ENCODE measurements at places on chromosomes 11 and 22.
A peak's percentile ranks its signal among the peaks of the same experiment; 100 is the strongest.

GRCh38 chr11:102347462-102348370 lies 702 bp downstream of the BIRC2 start:
- no peak for DNase-seq

- no peak for DNase-seq
Observed at GRCh38 chr22:42895087-42895486, 38.0 kb upstream of the ARFGAP3 start.

- no peak for DNase-seq
Observed at GRCh38 chr22:37893583-37893983, 12.5 kb upstream of the MICALL1 start.

DNA sequence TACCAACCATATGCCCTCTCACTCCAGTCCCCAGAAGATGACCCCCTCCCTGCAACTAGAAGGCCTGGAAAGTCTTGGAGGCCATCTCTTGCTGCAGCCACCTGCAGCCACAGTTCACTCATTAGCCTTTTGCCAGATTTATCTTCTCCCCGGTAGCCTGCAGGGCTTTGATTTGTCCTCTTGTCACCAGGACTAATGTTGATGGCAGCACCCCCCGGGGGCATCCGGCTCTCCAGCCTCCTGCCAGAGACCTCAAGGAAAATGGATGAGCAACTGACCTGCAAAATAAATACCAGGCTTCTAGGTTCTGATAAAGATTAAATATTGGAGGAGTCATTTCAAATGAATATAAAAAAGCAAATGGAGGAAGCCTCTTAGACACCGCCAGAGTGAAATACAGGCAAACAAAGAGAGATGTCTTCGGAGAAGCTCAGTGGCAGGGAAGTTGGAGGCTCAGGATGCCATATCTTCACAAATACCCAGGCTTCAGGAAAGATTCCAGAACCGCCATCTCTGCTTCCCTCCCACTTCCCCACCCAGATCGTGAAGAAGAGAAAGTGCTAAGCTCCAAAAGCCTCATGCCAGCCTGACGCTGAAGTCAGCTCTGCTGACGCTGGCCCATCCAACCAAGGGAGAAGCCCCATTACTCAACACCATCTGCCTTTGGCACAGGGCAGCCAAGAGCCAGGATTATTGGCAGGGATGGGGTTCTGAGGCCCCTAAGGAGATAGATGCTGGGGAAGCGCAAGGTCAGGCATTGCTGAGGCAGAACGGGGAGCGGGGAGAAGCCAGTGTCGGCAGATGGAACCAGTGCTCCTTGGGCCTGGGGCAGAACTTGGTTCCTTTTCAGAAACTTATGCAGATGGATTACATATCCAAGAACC lies 362.7 kb downstream of the CADM1 start:
- no peak for DNase-seq

DNA sequence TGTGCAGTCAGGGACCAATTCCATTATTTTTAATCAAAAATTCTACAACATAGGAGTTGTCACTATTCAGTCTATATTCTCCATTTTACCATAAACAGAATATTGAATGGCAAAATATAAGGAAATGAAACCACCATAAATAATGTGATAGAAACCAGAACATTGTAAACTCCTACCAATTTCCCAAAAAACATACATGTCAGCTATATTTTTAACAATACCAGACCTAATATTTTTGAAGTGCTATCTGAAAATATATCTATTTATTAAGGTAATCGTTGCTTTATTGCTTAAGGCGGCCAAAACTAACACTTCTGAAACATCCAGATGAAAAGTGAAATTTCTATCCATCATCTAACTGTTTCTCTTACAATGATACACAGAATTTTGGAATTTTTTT lies 123.0 kb upstream of the C11orf58 start:
- DNase-seq, result no peak

DNA sequence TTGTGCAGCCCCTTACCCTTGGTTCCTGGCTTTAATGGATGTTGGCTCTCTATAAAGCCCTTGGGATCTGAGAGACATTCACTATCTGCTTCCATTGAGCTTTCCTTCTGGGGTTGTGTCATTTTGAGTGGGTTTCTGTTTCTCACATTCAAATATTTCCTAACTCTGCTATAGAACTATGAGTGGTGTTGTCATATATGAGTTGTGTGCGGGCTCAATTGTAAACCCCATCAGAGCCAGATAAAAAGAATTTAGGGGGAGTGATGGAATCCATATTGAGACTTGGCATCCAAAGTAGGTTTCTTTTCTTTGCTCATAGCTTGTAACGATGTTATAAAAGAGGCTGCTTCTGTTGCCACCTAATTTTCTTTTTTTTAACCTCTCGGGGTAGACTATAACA lies 41.8 kb upstream of the SPON1 start:
- DNase-seq, result no peak

GRCh38 chr11:121711236-121711635 lies 258.5 kb upstream of the SORL1-AS1 start:
- no peak for DNase-seq

- no peak for DNase-seq
Observed at GRCh38 chr11:1054143-1055108, 17.9 kb upstream of the MUC6 start.

DNA sequence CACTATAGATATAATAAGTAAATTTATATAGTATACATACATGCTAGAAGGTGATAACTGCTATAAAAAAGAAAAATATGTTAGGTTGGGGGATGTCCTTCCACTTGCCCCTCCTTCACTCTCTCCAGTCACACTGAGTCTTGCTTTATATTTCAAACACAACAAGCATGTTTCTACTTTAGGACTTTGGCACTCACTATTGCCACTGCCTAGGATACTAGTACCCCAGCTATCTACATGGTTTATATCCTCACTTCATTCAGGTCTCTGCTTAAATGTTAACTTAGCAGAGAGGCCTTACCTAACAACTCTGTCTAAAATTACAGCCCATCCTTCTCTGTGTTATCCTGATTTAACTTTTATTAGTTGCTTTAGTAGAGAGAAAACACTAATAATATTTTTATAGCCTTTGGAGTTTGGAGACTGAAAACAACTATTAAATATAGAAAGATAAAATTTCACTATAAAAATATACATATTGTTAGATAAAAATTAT lies 39.1 kb upstream of the B3GNT6 start:
- no peak for DNase-seq

GRCh38 chr11:1510928-1511327 lies 24.3 kb upstream of the MOB2 start:
- DNase-seq, result no peak

DNA sequence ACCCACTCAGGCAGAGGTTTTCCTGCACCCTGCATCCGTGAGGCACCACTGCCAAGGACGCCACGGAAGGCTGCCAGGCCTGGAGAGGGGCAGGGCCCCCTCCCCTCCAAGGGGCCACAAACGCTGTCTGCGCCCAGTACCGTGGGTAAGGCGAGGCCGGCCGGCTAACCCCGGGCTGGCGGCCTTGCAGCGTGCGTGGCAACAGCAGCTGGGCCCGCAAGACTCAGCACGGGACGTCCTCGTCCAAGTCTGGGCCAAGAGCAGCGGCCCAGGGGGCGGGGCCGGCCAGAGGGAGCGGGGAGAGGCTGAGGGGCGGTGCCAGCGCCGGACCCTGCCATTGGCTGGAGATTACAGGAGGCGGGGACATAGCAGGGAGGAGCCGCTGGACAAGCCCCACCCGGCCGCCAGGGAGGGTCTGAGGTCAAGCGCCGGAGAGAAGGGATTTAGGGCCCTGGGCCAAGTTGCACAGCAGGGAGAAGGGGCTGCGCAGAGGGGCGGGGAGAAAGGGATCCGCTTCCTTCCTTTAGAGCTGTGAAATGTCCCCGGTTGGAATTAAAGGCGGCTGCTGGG lies 16.0 kb downstream of the SLC43A1 start:
- DNase-seq, result no peak

GRCh38 chr22:34761111-34761510 lies 304.8 kb upstream of the ISX start:
- no peak for DNase-seq

- no peak for DNase-seq
Observed at GRCh38 chr11:127191261-127191660, 190.7 kb upstream of the KIRREL3 start.

GRCh38 chr22:16955678-16956210 lies 52.3 kb downstream of the GAB4 start:
- DNase-seq, result no peak

DNA sequence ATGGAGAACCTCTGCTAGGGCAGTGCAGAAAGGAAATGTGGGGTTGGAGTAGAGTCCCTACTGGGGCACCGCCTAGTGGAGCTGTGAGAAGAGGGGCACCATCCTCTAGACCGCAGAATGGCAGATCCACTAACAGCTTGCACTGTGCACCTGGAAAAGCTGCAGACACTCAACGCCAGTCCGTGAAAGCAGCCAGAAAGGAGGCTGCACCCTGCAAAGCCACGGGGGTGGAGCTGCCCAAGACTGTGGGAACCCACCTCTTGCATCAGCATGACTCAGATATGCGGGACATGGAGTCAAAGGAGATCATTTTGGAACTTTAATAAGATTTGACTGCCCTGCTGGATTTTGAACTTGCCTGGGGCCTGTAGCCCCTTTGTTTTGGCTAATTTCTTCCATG lies 8.7 kb downstream of the TSKU start:
- DNase-seq, result no peak

GRCh38 chr11:117817368-117818040 lies 7.0 kb downstream of the FXYD2 start:
- DNase-seq, result peak; percentile 97

- no peak for DNase-seq
Observed at GRCh38 chr11:78201096-78201818, 12.5 kb downstream of the USP35 start.

DNA sequence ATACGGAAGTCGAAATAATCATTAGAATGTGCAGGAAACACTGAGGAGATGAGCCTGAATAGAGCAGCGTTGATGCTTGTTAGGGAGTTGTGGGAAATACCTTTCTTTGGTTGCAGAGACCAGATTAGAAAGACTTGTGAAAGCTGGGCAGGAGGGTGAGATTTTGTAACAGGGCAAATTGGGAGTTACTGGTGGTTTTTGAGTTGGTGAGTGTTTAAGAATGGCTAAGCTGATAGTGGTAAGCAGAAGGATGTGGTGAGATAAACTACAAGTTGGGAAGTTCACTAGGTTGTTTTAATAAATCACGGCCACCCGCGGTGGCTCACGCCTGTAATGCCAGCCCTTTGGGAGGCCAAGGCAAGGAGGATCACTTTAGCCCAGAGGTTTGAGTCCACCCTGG lies 34.4 kb downstream of the MCAM start:
- DNase-seq, result no peak

- DNase-seq, result no peak
Observed at GRCh38 chr22:30017375-30018223, 62.7 kb upstream of the HORMAD2 start.

DNA sequence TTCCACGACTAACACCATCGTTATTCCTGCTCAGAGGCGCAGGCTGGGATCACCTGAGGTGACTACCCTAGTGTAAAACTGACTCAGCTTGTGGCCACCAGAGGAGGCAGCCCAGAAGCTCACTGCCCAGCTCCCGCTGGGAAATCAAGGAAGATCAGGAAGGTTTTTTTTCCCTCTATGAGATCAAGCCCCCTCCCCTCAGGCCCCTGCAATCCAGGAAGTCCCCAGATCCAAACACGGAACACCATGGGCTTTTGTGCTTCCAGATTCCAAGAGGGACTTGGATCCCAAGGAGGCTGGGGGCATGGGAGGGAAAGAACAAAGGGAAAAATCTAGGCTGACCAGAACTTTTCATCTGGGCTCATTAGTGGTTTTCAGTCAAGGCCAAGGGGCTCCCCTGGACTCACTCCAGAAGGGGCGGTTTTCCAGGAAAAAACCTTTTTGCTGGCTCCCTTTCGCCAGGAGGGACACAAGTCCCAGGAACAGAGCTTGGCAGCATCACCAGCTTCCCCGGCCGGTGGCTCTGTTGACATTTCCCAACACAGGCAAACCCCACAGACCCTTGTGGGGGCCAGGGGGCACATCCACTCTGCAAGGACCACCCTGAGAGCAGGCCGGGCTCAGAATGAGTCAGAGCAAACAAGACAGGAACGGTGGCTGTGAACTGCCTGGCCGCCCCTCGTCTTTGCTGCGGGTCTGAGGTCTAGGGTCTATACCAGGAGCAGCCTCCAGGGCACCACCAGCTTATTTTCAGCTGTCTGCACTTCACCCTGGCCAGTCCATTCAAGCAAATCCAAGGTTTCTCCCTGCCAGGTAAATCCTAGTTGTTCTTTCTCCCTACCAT lies 36.8 kb downstream of the MYH9 start:
- no peak for DNase-seq

DNA sequence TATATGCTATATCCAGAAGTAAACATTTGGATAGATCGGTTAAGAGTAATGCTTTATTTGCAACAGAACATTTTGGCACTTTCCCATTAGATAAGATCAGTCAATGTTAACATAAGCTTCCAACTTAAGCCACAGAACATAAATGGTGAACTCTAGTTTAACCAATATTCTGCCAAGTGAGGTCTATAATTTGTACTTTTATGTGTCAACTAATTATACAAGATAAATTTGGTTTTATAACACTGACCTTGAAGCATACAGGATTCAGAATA lies 23.5 kb upstream of the BLID start:
- DNase-seq, result no peak

DNA sequence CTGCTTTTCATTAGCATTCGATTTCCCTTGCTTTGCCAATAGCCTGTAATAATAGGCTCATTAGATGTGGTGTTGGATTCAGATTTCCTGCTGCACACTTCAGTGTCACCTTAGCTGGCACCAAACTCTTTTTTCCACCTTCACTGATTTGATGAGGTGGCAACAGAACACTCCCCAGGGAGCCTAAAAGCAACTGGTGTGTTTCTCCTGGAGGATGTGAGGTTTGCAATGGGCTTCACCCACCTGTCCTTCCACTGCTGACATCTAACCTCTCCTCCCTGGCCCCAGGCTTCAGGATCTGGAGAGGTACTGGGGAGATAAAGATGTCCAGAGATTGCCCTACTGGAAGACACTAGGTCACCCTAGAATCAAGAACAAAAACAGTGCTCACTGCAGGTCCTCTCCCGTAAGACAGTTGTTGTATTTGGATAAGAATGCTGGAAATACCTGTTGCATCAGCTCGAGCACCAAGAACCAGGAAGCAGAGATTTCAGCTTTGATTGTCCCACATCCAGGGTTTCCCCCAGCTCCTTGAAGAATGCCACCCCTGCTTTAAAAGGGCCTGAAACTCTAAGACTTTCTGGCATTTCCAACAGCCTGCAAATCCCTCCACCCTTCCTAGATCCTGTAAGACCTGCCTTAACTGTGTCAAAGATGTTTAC lies 96.9 kb downstream of the SLC1A2 start:
- DNase-seq, result no peak

DNA sequence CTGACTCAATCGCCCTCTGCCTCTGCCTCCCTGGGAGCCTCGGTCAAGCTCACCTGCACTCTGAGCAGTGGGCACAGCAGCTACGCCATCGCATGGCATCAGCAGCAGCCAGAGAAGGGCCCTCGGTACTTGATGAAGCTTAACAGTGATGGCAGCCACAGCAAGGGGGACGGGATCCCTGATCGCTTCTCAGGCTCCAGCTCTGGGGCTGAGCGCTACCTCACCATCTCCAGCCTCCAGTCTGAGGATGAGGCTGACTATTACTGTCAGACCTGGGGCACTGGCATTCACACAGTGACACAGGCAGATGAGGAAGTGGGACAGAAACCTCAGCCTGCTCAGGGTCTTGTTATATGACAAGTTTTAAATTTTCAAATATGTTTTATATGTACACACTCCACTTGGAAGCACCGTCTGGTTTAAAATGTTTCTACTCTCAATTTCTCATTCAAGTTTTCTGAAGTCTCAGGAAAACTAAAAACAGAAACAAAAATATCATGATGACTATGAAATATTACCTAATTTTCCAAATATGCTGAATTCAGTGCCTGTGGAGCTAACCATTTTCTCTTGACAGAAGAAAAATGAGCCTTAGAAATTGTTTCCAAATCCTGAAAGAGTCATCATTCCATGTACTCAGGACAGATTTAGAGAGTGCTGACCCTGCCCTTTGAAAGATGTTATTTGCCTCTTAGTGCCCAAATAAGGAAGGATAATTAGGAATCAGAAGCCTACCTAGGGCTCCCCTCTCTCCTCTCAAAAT lies 48.8 kb upstream of the TOP3B start:
- DNase-seq, result no peak

All from stimulated activated CD4-positive, alpha-beta T cell treated with anti-CD3 and anti-CD28 coated beads, Interleukin-12 subunit alpha, Interleukin-12 subunit beta, amount 100 ng/mL, for 48 hours (primary cell).